ENCODE measurements at places on chromosomes 4 and X. TPM values are rescaled to one million over a fixed set of nuclear protein-coding genes. Genes with fewer than 3 reads are reported as not detected.

DNA sequence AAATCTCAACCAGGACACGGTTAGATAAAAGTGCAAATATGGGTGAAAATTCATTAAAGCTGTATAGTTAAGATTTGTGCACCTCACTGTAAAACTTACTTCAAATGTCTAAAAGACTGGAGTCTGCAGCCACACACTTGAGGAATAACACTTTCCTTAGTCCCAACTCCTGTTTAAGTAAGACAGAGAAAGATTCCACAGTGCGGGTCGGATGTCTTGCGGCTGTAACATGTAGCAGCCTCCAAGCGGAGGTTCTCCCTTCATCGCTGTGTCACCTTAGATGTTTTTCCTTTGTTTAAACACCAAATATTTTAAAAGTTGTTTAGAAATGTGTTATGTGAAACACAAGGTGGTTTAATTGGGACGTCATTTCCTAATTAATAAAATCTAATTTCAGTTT is 905 bp upstream of the MAEA start:
- DNase-seq, result peak; percentile 21

DNA sequence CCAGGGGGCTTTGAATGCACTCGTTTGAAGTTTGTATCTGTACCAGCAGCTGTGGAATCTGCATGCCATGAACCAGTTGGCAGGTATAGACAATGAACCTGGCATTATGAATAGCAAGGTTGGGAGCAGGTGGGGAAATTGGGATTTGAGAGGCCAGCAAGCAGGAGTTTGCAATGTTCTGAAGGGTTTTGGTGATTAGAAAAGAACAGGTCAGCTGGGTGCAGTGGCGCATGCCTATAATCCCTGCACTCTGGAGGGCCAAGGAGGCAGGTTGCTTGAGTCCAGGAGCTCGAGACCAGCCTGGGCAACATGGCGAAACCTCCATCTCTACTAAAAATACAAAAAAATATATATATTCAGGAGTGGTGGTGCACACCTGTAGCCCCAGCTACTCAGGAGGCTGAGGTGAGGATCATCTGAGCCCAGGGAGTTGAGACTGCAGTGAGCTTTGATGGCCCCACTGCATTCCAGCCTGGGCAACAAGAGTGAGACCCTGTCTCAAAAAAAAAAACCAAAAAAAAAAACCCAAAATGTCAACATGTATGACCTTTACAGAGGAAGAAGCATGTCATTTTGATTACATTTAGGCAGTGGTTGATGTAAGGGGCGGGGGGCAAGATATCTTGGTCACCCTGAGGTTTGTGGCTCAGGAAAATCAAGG is 63.9 kb downstream of the TSC22D3 start:
- no peak for DNase-seq

Gene ARAP2
- total RNA-seq, result 22.3 TPM

Gene TMSB15A
- 0.46 TPM for total RNA-seq

DNA sequence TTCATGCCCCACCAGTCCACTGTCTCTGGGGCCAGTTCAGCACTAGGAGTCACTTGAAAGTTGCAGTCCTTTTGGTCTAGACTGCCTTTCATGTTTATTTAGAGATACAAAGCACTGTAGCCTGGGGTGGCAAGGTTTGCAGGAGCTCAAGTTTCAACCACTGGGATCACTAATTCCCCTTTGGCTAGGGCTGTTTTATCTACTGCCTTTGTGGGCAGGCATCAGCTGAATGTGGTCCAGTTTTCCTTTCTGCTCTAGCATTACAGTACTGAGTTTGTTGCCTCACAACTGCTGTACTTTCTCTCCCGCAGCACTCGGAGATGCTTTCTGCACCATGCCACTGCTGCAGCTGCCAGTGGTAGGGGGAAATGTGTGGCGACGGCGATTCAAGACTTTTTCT is 222.3 kb upstream of the HDX start:
- no peak for DNase-seq

DNA sequence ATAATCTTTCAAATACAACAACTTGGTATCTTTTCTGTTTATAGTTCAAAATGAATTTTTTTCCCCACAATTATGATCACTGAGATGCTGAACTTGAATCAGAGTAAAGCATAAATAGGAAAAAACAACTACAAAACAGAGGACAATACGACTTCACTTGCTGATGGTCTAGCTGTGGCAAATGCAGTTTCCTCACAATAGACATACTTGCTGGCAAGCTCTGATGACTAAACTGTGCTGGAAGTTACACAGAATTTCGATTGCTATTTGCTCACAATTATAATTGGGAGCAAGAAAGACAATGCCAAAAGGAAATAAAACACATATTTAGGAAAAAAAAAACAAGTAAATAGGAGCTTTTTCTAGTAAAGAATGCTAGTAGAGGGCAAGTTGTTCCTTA is 14.7 kb downstream of the VEGFC start:
- no peak for DNase-seq

DNA sequence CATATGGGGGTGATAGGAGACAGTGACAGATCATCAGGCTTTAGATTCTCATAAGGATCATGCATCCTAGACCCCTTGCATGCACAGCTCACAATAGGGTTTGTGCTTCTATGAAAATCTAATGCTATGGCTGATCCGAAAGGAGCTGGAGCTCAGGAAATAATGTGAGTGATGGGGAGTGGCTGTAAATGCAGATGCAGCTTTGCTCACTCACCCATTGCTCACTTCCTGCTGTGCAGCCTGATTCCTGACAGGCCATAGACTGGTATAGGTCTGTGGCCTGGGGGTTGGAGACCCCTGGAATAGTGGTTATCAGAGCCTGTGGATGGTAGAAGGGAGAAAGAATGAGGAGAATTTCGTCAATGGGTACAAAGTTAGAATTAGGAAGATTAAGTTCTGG is 2751.1 kb downstream of the ARAP2 start:
- DNase-seq, result no peak

- DNase-seq, result no peak
Observed at GRCh38 chr4:6032249-6033244, 14.3 kb upstream of the C4orf50 start.

DNA sequence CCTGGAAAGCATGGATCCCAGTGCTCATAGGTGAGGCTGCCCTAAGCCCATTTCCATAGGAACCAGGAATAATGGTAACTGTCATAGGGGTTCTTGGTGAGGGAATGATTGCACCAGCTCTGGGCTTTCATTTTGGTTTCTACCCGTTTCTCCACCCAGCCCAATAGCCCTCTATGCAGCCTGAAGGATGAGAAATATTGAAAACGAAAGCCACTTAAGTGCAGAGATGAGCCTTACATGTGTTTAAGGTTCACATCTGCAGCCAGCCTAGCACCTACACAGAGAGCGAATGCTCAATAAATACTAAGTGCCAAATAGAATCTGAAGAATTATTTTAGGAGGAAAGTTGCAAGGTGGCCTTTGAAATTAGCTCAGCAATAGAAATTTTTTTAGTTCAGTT is 60.4 kb downstream of the MCF2 start:
- DNase-seq, result no peak

Gene CCDC120
- total RNA-seq, result 15.0 TPM

DNA sequence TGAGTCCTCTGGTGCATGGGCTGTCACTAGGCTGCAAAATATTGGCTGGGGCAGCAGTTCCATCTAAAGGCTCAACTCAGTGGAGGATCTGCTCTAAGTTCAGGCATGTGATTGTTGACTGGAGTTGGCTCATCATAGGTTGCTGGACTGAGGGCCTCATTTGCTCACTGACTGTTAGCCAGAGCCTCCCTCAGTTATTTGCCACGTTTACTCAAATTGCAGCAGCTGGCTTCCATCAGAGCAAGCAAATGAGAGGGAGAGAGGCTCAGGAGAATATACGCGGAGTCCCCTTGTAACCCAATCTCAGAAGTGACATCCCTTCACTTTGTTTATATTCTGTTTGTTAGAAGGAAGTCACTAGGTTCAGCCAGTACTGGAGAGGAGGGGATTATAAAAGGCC is 54.1 kb downstream of the BMP3 start:
- DNase-seq, result no peak

GRCh38 chr4:53781629-53782457 is 190.6 kb upstream of the LNX1 start:
- no peak for DNase-seq

Gene GEMIN8
- 11.8 TPM for total RNA-seq

- DNase-seq, result no peak
Observed at GRCh38 chrX:20060961-20061748, 55.6 kb downstream of the MAP7D2 start.

GRCh38 chr4:78671903-78672815 is 104.0 kb upstream of the BMP2K start:
- DNase-seq, result no peak

Measured in left colon (tissue), 2 donors.